ENCODE measurements at places on chromosomes 12 and 14.

DNA sequence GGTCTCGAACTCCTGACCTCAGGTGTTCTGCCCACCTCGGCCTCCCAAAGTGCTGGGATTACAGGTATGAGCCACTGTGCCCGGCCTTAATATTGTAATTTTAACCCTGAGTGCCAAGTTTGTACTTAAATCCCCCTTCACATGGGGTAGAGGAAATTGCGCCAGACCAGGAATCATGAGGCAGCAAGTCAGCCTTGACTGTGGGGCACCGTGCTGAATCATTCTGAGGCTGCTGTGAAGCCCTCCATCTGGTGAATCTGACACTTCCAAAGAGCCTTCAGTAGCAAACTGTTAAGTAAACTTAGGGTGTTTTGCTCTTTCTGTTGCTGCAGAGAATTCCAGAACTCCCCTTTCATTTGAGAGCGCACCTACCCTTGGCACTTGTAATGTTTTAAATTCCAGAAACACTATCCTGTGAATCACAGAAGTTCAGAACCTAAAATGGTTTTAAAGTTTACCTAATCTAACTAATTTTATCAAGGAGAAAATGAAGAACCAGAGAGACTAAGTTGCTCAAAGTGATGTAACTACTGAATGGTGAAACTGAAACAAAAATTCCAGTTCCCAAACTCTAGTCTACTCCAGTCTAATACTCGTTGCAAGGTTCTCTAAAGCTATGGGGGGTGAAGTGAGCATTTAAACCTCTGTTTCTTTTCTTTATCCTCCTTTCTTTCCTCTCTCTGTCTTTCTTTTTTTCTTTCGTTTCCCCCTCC lies 7.5 kb downstream of the HEBP1 start:
- DNase-seq, result no peak

- no peak for DNase-seq
Observed at GRCh38 chr12:80857311-80857710, 80.4 kb downstream of the LIN7A start.

DNA sequence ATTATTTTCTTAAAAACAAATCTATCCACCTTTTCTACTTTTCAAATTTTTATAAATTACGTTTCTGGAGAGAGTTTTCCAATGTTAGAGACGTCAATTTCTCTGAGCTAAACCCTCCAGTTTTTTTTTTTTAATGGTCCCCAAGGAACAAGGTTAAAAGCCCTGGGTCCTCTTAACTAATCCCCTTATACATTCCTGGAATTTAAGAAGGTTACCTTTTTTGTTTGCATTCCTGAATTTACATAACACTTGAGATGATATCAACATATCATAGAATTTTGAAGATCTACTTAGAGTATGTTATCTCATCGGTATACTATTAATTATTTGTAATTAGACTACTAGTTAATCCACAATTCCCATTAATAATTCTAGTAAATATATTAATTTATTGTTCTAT lies 662.2 kb upstream of the LRFN5 start:
- no peak for DNase-seq

DNA sequence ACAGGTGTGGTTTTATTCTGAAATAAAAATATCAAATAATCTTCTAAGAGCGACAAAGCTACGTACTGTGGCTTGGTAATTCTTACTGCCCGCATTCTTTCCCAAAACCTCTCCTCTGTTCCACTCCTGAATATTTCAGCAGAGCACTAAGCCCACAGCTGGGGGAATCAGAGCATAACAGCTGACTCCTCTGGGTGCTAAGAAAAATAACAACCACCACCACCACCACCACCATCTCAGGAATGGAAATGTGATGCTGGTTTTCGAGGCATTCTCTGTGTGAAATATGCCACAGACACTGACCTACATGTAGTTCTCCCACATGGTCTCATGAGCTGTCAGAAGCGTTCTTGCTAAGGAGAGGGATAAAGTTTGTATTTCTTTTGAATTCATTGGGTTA lies 183.7 kb downstream of the BMP4 start:
- DNase-seq, result no peak

- DNase-seq, result no peak
Observed at GRCh38 chr12:65157091-65157490, 12.3 kb upstream of the LEMD3 start.

DNA sequence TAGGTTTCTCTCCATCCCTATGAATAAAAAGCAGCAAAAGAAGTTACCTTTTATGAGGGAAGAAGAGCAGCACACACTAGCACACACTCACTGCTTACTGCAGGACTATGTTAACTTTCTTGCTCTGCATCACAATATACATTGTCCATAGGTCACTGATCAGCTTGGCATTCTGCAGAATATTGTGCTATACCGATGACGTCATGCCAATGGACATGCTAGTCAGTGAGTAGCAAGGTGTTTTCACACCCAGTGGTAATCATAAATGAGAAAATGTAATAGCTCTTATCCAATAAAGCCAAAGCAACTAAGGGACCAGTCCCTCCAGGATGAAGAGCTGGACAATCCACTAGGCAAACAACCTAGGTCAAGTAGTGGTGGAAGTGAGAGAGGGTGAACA lies 16.7 kb upstream of the ZDHHC17 start:
- no peak for DNase-seq

DNA sequence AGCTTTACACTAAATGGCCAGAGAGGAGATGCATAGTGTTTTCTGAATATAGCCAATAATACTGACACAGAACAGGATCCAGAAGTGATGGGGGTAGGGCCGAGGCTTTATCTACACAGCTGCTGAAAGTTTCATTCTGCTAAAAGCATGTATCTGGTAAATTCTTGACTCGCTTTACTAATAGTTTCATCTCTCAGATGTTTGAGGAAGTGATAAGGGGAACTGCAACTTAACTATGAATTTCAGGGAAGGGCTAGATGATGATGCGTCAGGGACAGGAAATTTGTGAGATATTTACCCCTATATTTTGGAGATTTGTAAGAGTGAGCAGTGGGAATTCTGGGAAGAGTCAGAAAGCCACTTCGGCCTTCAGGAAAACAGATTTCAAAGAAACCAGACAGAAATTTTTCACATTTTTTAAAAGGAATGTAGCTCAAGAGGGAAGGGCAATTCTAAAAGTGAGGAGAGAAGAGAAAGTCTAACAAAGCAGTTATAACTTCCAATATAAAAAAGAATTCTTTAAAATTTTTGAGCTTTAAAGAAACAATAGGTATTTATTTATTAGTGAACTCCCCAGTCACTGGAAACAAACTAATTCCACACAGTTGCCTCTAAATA lies 243.1 kb downstream of the BCAT1 start:
- no peak for DNase-seq

DNA sequence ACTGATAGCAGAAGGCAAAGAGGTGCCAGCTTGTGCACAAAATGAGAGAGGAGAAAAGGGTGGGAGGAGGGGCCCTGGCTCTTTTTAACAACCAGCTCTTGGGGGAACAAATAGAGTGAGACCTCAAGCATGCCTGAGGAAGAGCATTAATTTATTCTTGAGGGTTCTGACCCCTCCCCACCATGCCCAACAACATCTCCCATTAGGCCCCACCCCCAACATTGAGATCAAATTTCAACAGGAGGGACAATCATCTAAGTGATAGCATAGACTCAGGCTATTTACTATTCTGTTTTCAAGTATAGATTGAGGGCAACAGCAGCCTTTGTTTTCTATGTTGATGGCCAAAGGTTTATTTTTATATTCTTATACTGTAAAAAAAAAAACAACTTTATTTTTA lies 59.7 kb downstream of the FUT8 start:
- DNase-seq, result no peak

- DNase-seq, result no peak
Observed at GRCh38 chr14:35284506-35284905, 7.7 kb upstream of the PSMA6 start.

GRCh38 chr12:107951024-107951423 lies 176.5 kb downstream of the ASCL4 start:
- DNase-seq, result no peak

- no peak for DNase-seq
Observed at GRCh38 chr12:93441081-93441616, 598 bp downstream of the UBE2N start.

DNA sequence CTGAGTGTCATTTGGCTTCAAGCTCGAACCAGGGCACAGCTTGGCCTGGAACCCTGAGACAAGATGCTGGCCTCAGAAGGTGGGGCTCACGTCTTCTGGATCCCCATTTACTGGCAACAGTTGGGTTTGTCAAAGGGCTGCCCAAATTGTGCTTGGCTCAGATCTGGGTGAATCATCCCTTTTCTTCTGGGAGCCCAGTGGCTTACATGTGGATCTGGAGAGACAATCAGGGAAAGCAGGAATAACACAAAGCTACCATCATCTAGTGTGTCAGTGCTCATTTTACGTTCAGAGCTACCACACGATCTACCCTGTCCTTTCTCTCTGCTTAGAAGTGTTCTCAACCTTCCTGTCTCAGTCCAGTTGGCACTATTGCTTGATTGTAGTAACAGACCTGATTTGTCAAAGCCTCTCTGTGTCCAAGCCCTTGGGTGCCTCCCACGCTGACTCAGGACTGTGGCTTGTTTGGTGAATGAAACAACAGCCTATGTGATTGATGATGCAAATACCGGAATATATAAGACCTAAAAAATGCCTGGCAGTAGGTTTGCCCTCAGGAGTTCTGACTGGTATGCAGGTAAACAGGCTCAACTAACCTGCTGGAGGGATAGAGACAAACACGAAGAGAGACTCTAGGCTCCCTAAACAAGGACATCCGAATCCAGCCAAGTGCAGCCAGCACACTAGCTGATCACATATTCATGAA lies 974.3 kb downstream of the VRK1 start:
- no peak for DNase-seq

- DNase-seq, result peak; percentile 32
Observed at GRCh38 chr12:124426594-124427555, 132.0 kb downstream of the RFLNA start.
